ENCODE measurements at places on chromosomes 1 and 21.
A peak's percentile ranks its signal among the peaks of the same experiment; 100 is the strongest.

DNA sequence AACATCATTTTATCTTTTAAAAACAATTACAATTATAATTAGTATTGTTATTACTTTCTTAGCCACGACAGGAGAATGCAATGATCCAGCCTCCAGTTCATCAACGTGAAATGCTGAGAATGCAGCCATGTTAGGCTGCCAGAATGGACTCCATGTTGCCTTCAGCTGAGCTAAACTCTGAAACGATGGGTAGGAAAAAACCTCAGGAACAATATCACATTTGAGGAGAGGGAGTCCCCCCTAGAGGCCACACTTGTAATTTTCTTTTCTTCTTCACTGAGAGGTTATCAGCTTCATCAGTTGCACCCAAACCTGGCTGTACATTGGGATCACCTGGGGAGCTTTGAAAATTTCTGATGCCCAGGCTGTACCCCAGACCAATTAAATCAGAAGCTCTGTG is 34.6 kb upstream of the DNAH14 start:
- no peak for DNase-seq

DNA sequence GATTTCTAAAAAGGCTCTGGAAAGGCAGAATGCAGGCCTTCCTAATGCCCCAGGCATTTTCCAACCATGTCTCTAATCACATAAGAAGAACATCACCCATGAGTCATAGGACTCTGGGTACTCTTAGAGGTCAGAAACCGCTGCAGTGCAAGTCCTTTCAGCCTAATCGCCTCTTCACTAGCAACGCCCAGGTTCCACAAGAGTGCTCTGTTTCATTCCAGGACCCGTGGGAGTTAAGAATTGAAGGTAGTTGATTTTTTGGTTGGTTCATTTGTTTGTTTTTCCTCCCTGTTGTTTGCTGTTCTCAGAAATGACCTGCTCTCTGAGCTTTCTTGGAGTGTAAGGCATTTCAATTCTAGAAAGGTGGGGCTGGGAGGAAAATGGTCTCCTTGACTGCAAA is 123.2 kb downstream of the NR5A2 start:
- peak; percentile 49 for DNase-seq

DNA sequence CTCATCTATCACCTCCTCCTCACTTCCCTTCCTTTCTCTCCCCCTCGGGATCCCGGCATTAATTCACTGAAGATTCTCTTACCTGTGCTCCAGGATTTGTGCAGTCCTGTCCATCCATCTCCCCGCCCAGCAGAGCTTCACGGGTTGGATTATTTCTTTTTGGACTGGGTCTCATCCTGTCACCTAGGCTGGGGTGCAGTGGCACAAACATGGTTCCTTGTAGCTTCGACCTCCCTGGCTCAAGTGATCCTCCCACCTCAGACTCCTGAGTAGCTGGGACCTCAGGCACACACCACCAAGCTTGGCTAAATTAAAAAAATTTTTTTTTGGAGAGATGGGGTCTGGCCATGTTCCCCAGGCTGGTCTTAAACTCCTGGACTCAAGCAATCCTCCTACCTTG is 12.3 kb upstream of the CSF3R start:
- DNase-seq, result no peak

DNA sequence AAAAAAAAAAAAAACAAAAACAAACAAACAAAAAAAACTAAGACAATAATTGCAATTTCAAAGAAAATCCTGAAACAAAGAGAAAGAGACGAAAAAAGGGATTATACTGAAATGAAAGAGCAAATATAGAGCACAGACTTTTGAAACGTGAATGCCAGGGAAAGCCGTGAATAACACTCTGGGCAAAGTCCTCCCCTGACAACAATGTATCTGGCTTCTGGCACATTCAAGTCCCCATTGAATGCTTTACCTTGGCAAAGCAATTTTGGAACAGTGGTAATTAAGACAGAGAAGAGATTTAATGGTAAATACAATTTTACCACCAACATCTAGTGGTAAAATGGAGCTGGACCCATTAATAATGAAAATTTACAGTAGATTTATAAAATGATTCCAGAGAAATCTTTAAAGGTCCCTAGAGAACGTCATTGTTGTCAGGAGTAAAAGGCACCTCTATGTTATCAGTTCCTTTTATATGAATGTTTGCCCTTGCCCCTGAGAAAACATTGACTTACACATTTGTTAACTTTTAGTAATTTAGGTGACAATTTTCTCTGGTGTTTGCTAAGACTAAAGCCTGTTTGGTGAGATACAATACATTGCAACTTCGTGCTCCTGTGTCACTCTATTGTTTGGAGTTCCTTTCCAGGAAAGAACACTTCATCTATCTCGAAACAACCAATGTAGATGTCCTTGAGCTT is 89.7 kb downstream of the GREM2 start:
- DNase-seq, result no peak

- DNase-seq, result no peak
Measured at GRCh38 chr1:234271243-234271606, 102.0 kb upstream of the COA6 start.

DNA sequence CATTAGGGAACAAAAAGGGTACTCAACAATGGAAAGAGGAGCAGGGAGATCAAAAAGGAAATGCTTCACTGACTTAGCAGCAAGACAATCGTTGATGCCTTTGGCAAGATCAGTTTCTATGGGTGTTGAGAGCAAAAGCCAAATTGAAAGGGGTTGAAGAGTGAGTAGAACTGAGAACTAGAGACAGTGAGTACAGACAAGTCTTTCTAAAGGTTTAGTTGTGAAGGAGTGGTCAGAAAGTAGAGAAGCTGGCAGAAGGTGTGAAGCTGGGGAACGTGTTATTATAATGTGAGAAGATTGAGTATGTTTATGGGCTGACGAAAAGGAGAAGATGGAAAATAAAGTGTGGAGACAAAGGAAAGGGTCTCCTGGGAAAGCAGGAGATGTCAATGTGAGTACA is 221.2 kb upstream of the USP25 start:
- no peak for DNase-seq

DNA sequence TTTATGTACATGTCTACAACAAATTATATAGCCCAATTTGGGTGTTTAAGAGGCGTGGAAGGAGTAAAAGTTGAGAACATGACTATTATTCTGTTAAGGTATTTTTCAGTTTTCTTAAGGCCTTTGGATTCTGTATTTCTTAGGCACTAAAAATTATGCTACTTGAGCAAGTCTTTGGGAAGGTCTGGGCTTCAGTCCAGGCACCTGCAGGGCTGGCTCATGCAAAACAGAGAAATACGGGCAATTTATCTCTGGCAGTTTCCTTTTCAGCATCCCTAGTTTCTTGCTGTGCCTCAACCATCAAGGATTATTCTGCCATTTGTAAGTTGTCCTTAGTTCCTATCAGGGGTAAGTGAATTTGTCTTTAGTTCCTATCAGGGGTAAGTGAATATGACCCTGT is 358.8 kb upstream of the B3GALT2 start:
- no peak for DNase-seq

- no peak for DNase-seq
Measured at GRCh38 chr1:35544976-35545375, 12.2 kb downstream of the KIAA0319L start.

DNA sequence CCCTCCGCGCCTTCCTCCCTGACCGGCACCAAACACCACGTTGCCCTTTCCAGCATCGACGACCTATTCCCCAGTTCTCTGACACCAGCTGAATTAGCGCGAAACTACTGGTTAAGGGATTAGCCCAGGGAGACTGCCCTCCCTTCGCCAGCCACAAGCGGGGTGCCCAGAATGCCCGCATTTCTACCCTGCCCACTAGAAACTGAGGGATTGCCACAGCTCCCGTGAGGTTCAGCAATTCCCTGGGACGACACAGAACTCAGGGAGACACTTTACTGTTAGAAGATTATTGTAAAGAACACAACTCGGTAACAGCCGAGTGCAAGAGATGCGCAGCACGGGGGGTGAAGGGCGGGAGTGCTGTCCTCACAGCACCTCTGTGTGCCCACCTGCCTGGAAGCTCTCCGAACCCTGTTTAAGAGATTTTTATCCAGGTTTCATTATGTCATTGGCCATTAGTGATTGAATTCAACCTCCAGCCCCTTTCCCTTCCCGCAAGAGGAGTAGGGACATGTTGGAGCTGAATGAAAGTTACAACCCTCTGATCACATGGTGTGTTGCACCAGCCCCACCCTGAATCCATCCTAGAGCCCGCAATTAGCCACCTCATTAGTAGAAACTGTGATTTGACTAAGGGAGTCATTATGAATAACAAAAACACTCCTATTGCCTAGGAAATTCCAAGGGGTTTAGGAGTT is 15.8 kb upstream of the RIPPLY3 start:
- DNase-seq, result peak; percentile 30

- DNase-seq, result no peak
Measured at GRCh38 chr1:53498555-53499131, 39.4 kb downstream of the DMRTB1 start.

DNA sequence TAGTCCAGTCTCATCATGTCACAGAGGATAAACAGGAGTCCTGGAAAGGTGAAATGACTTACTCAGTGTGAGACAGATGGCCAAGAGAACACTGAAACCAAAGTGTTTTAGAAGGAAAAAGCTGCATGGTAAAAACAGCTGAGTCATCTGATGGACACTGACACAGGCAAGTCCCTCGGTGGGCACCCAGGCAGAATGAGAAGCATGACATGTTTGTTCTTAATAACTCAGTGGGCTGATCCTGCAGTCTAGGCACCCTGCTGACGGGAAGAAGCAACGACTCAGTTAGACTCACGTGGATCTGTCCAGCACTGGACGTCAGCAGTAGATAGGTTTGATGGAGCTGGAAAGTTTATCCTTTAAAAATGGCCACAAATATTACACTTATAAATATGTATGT is 116.9 kb downstream of the RGS7 start:
- no peak for DNase-seq

DNA sequence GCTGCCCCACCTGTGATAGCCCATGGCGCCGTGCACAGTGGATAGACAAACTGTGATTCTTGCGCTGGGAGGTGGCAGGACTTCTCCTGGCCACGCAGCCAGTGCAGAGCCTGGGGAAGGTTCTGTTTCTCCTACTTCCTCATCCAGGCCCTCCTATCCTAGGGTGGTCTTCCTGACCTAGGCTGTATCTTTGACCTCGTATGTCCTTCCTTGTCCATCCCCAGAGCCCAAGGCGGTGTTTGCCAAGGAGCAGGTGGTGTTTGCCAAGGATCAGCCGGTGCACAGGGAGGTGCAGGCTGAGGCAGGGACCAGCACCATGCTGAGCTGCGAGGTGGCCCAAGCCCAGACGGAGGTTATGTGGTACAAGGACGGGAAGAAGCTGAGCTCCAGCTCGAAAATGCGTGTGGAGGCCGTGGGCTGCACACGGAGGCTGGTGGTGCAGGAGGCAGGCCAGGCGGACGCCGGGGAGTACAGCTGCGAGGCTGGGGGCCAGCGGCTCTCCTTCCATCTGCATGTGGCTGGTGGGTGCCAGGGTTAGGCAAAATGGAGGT is 63.9 kb downstream of the OBSCN start:
- DNase-seq, result no peak

DNA sequence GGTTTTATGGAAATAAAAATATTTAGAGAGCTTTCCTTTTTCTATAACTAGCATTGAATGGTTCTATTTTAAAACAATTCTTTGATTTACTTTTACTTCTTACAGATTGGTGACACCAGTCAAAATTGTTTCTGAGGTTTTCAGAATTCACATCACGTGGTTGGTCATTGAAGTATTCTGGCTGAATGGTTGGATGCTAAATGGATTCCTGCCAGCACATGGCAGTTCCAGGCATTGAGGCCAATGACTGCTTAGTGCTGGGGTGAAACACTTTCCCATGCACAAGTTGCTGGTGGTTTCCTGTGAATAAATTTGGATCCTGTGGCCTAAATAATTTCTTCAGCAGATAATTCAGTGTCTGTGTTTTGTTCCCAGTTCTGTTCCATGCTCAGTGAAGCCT is 20.6 kb downstream of the NCAM2 start:
- DNase-seq, result no peak

- DNase-seq, result no peak
Measured at GRCh38 chr1:171081763-171082201, 8.9 kb upstream of the FMO3 start.

GRCh38 chr1:29591601-29592260 is 355.4 kb downstream of the PTPRU start:
- no peak for DNase-seq

DNA sequence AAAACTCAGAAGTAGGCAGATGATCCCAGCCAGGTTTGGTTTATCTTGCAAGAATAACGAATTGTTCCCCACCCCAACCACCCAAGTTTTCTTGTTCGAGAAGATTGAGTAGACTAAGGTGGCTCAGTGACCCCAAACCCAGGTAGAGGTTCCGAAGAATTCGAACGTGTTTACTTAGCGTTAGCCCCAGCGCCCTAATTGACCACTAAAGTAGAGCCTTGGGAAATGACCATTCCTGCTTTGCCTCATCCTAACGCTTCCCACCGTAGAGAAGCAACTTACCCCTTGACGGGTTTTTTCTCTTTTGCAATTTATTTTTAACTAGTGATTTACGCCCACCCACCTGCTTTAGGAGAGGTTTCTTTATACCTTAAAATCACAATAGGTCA is 870 bp downstream of the FBXO28 start:
- no peak for DNase-seq

GRCh38 chr1:154768456-154769125 is 101.5 kb downstream of the KCNN3 start:
- DNase-seq, result no peak

DNA sequence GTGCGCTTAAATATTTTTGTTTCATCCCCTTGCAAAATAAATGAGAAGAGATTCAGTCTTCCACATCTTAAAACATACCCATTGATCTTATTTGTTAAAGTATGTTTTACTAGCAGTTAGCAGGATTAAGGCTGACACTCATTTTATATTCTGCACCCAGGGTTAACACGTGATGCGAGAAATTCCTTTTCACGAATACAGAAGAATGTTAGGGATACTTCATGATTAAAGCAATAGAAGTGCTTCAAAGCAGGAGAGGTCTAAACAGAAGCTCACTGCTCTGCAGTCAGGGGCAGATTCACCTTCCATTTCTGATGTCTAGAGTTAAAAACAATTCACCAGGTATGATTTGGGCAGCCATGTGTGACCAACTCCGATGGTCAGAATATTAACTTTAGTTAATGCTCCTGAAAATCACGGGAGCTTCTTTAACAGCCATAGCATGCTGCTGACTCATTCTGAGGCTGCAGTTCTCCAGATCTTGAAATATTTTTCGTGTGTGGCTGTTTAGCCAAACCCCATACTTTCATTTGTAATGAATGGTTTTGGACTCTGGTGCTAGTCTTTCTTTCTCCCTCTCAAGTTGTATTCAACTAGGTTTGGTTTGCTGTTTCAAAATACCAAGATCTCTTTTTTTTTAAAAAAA is 19.7 kb downstream of the BCAR3 start:
- DNase-seq, result peak; percentile 61

GRCh38 chr1:87291107-87291506 is 37.6 kb upstream of the LMO4 start:
- peak; percentile 6 for DNase-seq

- DNase-seq, result peak; percentile 36
Measured at GRCh38 chr1:205500240-205501233, 3.9 kb upstream of the CDK18 start.

- no peak for DNase-seq
Measured at GRCh38 chr1:50417946-50418599, 5.2 kb downstream of the DMRTA2 start.

- DNase-seq, result no peak
Measured at GRCh38 chr1:151047591-151047924, at the start of gene C1orf56. C1orf56 (plus strand) TSS chr1:151047751; CDS start chr1:151047848, 97 bp downstream.

GRCh38 chr1:62070384-62071011 is 124.2 kb upstream of the L1TD1 start:
- DNase-seq, result no peak

All from foreskin keratinocyte (primary cell).